ENCODE measurements at places on chromosomes 7 and 10.

DNA sequence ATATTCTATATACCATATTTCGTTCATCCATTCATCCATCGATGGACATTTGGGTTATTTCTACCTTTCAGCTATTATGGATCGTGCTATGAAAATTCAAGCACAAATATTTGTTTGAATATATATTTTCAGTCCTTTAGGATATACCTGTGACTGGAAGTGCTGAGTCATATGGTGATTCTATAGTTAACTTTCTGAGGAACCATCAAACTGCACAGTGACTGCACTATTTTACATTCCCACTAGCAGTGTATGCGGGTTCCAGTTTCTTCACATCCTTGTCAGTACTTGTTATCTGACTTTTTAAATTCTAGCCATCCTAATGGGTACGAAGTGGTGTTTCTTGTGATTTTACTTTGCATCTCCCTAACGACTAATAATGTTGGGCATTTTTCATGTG lies 104.0 kb downstream of the MAPK8 start:
- no peak for DNase-seq

GRCh38 chr7:94055963-94056362 lies 51.8 kb upstream of the BET1 start:
- DNase-seq, result no peak

- DNase-seq, result no peak
Observed at GRCh38 chr7:1004018-1004852, 21.3 kb downstream of the CYP2W1 start.

DNA sequence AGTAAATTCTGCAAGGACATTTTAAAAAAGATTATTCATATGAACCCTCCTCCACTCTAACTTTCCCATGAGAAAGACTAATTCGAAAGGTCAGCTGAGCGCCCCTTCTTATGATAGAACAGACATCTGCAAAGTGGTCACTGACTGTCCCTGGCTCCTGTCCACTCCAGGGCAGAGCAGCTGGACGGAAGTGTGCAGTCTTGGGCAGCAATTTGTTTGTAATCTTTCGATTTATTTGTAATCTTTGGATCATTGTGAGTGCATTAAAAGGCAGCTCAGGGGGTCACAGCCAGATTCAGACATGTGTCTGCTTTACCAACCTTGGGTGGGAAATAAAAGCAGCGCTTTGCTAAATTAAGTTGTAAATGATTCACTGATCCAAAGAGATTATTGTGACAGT lies 158.8 kb upstream of the ADARB2 start:
- no peak for DNase-seq

DNA sequence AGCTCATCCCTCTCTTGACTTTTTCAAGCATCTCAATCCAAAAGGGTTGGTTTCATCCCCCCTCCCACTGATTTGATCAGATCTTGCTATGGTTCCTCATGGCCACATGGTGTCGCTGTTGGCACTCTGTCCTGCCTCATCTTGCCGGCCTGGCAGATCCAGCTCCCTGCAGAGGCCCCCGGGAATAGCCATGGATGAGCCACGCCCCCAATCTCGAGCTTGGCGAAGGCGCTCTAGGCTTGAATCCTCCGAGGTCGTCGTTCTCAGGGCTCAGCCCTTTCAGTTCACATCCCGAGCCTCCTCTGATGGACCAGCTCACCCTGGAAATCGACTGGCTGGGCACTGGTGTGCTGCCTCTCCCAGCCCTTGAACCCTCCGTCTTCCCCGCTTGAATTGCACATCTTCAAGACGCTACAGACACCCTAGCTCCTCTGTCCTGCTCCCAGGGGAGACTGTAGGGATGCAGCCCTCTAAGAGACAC lies 628.7 kb downstream of the TYW1 start:
- peak; percentile 74 for DNase-seq

DNA sequence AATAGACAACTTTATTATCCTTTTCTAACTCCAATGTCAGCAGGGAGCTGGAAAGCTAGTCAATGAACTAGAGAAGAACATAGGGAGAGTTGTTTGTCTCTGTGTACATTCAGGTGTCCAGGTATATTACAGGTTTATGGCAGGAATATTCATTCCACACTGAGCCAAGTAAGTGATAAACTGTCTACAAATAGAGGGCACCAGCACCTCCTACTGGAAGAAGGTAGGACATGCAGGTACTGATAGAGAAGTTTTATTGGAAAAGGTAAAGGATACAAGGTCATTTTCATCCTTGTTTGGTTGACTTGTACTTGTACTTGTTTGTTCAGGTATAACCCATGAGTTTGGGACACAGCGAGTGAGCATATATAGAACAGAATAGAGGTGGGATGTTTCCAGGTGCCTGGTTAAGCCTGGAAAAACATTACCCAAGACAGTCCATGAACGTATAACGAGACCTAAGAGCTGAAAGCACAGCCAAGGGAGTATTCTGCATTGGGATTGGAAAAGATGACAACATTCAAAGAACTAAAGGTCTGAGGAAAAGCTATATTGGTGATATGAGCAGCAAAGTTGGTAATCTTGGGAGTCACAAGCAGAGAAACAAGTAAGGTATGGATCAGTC lies 61.4 kb upstream of the PPP1R3C start:
- DNase-seq, result no peak

- no peak for DNase-seq
Observed at GRCh38 chr10:46019177-46019528, 11.3 kb downstream of the NCOA4 start.

DNA sequence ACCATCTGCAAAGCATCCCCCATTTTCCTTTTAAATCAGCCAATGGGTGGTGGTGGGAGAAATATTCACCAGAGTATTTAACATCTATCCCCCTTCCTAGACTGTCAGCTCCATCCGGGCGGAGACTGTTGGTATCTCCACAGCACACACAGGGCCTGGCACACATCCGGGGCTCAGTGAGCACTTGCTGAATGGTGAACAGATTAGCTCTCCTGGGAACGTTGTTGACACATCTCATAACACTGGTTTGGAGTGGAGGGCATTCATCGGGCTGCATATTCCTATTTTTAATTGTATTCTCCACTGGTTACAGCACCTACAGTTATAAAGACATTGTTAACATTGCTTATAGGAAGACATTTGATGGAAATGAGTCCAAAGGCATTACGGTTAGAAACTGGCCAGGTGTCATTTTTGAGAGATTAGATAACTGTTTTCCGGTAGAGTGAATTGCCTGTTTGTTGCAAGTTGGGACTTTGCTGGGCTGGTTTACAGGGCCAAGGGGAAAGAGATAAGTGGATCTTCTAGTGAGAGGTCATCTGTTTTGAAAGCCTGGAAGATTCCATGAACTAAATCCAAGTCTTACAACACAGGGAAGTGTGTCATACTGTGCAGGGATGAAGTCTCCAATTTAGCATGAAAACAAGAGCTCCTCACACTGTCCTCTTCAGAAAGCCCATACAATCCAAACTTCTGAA lies 101.8 kb downstream of the EGFR start:
- no peak for DNase-seq

DNA sequence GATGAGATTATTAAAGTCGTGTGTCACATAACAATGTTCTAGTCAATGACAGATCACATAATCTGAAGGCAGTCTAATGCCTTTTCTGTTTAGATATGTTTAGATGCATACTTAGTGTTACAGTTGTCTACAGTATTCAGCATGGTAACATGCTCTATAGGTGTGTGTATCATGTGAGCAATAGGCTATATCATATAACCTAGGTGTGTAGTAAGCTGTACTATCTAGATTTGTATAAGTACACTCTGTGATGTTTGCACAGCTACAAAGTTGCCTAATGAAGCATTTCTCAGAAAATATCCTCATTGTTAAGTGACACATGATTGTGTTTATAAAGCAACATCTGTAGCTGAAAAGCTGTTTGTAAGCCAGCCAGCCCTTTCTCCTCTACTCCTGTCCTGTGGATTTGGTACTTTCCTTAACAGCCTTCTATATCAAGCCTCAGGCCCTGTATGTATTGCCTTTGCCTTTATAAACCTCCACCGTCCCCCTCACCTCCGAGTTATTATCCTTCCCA lies 6.3 kb downstream of the HECTD2 start:
- DNase-seq, result no peak

DNA sequence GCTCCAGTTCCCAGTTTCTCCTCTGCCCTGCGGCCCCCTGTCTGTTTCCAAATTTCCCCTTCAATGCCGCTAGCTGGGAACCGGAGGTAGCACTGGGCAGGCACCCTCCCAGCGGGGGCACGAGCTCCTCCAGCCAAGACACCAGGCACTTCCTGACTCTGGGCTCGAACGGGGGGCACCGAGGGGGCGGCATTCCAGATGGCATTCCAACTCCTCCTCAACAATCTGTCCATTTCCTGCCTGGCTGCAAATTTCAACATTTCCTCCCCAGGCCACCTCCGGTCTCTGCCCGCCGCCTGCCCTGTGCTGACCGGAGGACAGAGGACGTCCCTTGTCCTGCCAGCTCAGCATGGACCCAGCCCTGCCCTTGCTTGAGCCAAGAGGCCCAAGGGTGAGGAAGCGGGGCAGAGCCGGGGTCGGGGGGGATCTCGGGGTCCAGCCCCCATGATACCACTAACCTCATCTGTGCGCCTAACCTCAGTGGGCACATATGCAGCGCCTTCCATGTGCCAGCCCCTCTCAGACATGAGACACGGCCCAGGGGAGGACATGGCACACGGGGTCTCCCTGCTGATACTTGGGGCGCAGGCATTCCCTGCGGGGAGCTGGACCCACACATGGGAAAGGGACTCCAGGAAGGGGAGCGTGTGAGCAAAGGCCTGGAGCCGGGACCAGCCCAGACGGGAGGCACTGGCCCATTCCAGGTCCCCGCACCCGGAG lies 58.0 kb downstream of the PDGFA start:
- no peak for DNase-seq

Measured in SHP77 (cell line).